DMS 273 treated with DMSO at 0.1 percent for 48 hours (cell line): ENCODE measurements at places on chromosomes 2 and 18.

- DNase-seq = no peak
Observed at GRCh38 chr2:76008001-76008702, 297.4 kb upstream of the GCFC2 start.

- no peak for DNase-seq
Observed at GRCh38 chr2:38129987-38130386, 54.0 kb upstream of the CYP1B1 start.

GRCh38 chr2:148512501-148512900 lies 132.1 kb upstream of the EPC2 start:
- no peak for DNase-seq

DNA sequence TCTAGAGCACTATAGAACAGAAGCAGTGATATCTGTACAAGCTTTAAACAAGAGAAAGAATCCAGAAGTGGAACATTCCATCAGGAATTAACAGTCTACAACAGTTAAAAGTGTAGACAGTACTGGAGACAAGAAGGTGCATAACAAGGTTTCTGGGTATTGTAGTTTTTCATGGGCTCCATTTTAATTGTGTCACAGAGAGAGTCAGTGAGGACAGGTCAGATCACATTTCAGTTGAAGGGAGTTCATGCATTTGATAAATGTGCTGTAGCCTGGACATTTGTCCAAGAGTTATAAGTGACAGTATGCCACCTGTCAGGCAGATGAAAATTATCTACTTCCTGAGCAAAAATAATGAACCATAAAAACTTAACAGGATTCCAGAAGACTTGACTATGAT lies 328.6 kb downstream of the CNTNAP5 start:
- no peak for DNase-seq

- no peak for DNase-seq
Observed at GRCh38 chr2:179022685-179023084, 27.3 kb downstream of the CCDC141 start.

DNA sequence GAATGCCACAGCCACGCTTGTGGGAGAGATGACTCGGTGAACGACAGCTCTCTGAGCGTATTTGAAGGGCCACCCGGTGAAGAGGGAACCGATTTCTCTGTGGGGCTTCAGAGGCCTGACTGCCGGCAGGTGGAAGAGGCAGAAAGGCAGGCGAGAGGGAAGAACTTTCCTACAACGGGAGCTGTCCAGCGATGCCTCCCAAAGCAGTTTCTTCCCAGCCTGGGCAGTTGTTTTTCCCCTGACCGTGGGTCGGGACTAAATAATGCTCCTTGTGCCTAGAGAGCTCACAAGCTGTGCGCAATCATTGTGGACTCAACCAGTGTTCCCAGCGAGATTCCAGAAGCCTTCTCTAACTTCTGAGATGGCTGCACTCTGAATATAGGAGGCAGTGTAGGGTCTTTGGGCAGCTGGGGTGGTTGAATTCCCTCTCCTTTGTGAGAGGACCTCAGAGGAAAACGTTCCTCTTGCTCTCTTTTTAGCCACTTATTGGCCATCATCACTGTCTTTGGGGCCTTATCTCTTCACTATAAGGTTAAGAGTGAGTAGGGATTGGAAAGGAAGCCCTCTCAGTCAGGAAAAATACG lies 710 bp downstream of the SEC11C start:
- DNase-seq = no peak

DNA sequence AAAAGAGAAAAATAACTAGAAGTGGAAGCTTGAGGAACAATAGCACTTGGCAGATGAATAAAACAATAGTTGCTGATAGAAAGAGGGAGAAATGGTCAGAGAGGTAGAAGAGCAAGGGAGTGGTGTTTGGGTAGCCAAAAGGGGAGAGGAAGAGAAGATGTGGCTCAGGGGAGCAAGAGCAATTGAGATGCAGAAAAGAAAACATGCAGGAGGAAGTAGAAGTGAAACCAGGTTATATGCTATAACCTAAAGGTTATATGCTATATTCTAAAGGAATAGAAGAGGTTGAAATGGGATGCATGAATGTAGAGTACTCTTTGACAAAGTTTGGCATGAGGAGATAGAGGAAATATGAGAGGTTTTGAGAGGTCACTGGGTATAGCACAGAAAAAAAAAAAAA lies 759.5 kb downstream of the SATB2 start:
- DNase-seq = no peak

DNA sequence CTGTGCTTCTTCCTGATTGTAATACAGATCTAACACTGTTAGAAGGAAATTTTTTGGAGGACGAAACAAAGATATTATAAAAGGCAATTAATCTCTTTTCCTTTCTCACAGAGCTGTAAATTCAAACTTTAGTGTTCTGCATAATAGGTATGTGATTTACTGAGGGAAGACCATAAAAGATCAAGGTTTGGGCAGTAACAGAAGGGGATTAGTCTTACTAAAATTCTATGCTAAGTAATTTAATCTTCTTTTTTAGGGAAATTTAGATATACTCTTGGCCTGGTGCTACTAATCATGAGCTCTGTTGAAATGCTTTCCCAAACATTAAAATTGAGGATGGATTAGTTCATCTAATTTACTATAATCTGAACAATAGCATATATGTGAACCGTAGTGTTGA lies 8.8 kb upstream of the QPCT start:
- no peak for DNase-seq

GRCh38 chr2:224769489-224769888 lies 53.3 kb upstream of the CCDC195 start:
- no peak for DNase-seq

GRCh38 chr2:60589104-60589503 lies 35.6 kb upstream of the BCL11A start:
- DNase-seq = no peak

GRCh38 chr18:31741097-31741735 lies 19.5 kb downstream of the SLC25A52 start:
- no peak for DNase-seq

- no peak for DNase-seq
Observed at GRCh38 chr18:30186245-30186644, 856.3 kb downstream of the DSC3 start.

- no peak for DNase-seq
Observed at GRCh38 chr2:110788976-110789375, 56.6 kb downstream of the ACOXL start.

DNA sequence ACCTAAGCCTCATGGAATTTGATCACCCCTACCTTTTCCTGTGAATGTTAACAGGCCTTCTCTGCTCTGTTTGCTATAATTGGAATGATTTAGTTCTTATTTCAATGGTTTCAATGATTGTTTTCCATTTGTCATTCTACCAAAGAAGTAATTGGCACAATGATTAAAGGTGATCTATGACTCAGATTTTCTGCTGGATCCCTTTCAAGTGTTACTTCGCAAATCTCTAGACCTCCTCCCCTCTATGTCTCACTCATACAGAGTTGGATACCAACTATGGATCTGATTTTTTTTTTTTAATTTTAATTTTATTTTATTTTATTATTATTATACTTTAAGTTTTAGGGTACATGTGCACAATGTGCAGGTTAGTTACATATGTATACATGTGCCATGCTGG lies 29.6 kb upstream of the FAM117B start:
- no peak for DNase-seq

GRCh38 chr2:33291278-33292013 lies 185.0 kb upstream of the RASGRP3 start:
- DNase-seq = no peak

- no peak for DNase-seq
Observed at GRCh38 chr2:101431486-101431885, 43.4 kb downstream of the RFX8 start.

DNA sequence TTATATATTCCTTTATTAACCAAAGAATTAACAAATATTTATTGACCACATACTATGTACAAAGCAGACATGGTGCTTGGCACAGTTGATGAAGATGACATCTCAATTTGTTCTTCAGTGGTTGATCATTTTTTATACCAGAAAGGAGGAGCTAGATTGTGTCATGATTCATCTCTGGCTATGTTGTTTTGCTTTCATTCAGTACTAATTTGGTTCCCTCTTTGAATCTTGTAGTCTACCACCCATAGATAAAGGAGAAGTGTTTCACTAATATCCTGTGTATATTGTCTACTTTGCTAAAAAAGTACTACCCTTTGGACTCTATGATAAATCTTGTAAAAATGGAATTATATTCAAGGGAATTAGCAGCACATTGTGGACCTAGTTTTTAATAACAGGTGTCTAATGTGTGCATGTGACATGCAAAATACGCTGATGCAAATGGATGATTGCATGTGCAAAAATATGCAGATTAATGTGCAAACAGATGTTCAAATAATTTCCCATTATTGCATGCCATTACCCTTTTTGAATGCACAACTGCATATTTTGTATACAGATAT lies 313.2 kb upstream of the ZEB2 start:
- no peak for DNase-seq

- DNase-seq = no peak
Observed at GRCh38 chr2:172394002-172394401, 33.4 kb upstream of the ITGA6 start.

GRCh38 chr2:240637901-240638345 lies 12.6 kb downstream of the GPR35 start:
- no peak for DNase-seq

DNA sequence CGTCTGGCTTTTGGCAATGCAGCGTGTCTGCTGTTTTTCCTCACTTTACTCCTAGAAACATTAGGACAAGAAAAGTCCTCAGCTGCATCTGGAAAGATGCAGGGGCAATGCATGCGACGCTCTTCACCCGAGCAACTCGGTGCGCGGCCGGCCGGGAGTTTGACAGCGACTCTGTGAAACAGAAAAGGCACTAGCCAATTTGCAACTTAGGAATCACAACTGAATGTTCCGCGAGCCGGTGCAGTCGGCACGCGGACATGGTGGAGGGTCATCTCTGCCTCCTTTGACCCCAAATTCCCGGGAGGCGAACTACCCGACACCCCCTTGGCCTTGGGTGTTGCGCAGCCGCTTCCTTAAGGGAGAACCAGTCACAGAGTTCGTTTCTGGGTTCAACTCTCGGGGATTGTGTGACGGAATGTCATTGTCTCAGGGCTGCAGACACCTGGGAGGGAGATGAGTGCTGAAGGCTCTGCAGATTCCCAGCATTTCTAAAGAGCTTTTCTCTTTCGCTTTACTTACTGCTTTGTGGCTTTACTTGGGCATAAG lies 9.8 kb downstream of the NR4A2 start:
- no peak for DNase-seq

- no peak for DNase-seq
Observed at GRCh38 chr2:14623237-14623636, 9.3 kb upstream of the LRATD1 start.

DNA sequence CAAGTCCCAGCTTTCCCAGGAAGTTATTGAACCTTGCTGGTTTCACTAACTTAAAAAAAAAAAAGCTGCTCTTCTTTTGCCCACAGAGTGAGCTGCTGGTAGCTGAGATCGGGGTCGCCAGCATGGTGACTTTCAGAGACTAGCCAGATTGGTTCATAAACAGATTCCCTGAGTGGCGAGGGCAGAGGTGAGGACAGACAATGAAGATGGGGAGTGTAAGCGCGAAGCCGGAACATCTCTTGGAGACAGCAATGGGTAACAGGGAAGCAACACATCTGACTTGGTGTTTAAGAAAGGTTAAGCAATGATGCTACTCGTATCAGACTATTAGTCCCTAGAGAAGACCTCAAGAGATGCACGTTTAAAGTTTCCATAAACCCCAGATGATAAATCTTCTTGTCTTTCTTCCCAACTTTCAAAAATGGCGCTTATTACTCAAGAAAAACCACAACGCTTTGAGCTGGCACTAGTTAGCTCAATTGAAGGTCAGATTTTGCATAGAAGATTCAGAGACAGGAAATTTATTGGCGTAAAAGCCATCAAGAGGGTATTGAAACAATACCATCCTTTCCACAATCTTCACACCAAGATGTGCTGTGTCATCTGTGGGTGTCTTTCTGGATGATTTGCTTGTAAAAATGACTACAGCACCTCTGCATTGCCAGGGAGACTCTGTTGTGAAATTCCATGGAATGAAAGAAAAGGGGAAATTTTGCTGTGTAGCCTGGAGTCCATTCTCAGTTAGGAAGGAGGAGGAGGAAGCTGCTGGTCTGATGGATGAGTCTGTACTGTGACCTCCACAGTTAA lies 193.1 kb upstream of the CXCR4 start:
- no peak for DNase-seq

DNA sequence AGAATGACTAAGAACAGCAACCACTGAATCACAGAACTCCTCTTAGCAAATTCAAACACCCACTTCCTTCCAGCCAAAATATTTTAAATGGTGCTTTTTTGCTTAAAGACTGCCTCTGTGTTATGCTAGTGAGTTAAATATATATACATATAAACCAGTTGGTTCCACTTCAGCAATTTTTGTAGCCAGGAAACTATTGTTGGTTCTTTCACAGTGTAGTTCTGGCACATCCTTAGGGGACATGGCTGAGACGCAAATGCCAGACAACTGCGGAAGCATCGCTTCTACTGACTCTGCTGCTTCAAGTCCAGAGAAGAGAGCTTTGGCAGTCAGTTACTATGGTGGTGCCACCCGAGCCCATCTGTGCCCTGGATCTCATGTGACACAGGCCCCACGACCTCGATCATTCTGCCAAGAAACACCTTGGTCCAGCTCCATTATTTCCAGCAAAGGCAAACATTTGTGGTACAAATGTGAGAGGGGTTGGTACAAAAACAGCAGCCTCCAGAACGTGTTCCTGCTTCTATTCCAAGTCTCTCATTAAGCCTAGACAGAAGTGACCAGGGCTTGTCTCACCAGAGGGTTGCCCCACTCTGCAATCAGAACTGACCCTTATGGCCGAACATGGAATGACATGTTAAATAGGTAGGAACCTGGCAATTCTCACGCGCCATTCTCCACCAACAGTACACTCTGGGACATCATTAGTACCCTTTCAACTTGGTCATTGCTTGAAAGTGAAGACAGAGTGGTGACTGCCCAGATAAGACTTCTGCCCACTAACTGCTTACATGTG lies 117.8 kb upstream of the NRP2 start:
- no peak for DNase-seq

DNA sequence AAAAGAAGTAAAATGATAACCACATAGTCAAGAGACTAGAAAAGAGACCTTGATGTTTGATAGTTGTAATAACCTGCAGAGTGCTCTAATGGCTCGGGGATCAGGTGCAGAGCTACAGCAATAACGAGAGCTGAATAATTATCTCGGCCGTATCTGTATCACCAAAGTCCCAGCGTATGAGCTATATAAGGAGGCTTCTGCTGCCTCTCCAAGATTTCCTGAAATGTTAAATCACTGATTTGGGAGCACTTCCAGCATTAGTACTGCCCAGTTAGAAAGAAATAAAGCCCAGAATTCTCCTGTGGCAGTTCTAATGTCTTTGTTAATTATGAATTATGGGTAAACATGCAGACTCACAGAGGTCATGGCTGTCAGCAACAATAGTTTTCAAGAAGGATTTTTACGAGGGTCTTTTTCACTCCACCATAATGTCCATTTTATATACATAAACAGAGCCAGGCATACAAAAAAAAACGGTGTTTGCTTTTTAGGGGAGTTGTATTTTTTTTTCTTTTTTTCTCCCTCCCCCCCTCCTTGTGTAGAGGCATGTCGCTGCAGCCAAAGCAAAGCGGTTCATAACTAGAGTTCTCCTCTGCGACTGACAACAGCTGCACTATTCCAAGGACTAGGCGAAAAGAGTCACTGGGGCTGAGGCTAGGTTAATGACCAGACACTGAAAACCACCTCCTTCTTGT lies 168.3 kb upstream of the VRK2 start:
- no peak for DNase-seq

GRCh38 chr2:212979799-212980198 lies 171.6 kb downstream of the IKZF2 start:
- no peak for DNase-seq
